ENCODE measurements at places on chromosomes 2 and 18. TPM values are rescaled to one million over a fixed set of nuclear protein-coding genes. Genes with fewer than 3 reads are reported as not detected.

Gene POTEJ
- polyA plus RNA-seq: 0.06 TPM

Gene SLC19A3
- polyA plus RNA-seq: 7.0 TPM

Gene AQP12A
- 0.19 TPM for polyA plus RNA-seq

Gene PLA2R1
- 130 TPM for polyA plus RNA-seq

Gene CFAP53
- polyA plus RNA-seq: 4.0 TPM

Gene IRS1
- polyA plus RNA-seq: 10.5 TPM

Gene ATP8B1
- 31.3 TPM for polyA plus RNA-seq

Gene SGPP2
- polyA plus RNA-seq: 19.5 TPM

Gene ANKRD36
- polyA plus RNA-seq: 14.1 TPM

Gene EFR3B
- polyA plus RNA-seq: 5.7 TPM

Gene DCC
- polyA plus RNA-seq: 8.7 TPM

Gene TCF7L1
- 39.7 TPM for polyA plus RNA-seq

Data from right renal cortex interstitium (tissue), 3 donors.